ENCODE measurements at places on chromosomes 7 and 10.
A peak's percentile ranks its signal among the peaks of the same experiment; 100 is the strongest.

GRCh38 chr7:1935176-1936005 is 265.3 kb downstream of the ELFN1 start:
- DNase-seq: no peak

DNA sequence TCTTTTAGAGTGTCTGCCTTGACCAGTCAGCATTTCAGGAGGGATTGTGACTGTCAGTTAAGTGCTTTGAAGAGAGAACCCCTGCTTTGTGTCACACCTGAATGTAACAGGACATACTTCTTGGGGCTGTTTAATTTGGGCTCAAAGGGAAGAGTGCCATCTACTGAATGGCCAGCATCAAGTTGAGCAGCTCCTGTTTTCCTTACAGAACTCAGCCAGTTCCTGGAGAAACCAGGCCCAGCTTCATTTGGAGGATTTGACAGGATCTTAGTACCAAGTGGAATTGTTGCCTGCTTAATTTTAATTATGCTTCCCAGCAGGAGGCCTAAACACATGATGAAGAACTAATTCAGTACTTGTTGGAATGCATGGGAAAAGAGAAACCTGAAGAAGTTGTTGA is 8.3 kb downstream of the ADD3 start:
- DNase-seq: no peak

- peak; percentile 21 for DNase-seq
These were observed 11.8 kb upstream of the TIAL1 start for GRCh38 chr10:119608316-119609155.

- peak; percentile 23 for DNase-seq
These were observed 83.9 kb upstream of the PDLIM1 start for GRCh38 chr10:95374597-95375209.

- DNase-seq: no peak
These were observed 280.3 kb downstream of the AUTS2 start for GRCh38 chr7:69878591-69878990.

GRCh38 chr10:94042001-94042833 is 48.5 kb downstream of the PLCE1 start:
- DNase-seq: no peak

DNA sequence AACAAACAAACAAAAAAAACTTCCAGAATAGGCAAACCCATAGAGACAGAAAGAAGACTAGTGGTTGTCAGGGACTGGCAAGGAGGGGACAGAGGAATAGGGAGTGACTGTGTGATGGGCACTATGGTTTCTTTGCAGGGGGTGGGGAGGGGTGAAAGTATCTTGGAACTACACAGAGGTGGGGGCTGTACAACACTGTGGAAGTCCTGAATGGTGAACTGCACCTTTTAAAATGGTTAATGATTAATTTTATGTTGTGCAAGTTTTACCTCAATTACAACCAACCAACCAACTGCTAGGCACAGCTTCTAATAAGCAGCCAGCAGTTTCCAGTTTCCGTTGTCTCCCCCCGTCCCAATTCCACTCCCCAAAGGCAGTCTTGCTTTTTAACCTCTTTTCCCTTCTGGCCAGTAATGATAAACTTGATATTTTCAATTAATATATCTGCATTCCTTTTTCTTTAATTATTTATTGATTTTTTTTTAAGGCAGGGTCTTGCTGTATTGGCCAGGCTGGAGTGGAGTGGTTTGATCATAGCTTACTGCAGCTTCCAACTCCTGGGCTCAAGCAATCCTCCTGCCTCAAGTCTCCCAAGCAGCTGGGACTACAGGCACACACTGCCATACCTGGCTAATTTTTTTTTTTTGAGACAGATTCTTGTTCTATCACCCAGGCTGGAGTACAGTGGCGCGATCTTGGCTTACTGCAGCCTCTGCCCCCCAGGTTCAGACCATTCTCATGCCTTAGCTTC is 46.8 kb downstream of the HIP1 start:
- DNase-seq: no peak

Data from T-helper 9 cell (primary cell).